Renal pelvis (tissue), 12 donors: ENCODE measurements at places on chromosomes 2 and 18.
A peak's percentile ranks its signal among the peaks of the same experiment; 100 is the strongest.

- no peak for DNase-seq
Measured at GRCh38 chr2:149472413-149472812, 115.2 kb downstream of the MMADHC start.

DNA sequence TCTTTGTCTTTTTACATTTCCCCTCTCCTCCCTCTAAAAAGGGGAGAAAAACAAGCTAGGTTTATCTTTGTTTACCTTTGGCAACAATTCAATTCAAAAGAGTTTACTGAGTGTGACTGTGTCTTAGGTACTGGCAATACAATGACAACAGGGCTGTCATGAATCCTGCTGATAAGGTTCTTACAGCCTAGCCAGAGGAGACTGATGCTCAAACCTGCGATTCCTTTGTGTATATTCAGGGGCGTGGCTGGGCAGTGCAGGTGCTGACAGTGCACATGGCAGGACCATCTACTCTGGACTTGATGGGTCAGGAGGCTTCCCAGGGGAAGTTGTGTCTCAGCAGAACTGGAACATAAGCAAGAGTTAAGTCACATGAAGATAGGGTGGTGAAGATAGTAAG is 23.2 kb upstream of the TTN start:
- no peak for DNase-seq

DNA sequence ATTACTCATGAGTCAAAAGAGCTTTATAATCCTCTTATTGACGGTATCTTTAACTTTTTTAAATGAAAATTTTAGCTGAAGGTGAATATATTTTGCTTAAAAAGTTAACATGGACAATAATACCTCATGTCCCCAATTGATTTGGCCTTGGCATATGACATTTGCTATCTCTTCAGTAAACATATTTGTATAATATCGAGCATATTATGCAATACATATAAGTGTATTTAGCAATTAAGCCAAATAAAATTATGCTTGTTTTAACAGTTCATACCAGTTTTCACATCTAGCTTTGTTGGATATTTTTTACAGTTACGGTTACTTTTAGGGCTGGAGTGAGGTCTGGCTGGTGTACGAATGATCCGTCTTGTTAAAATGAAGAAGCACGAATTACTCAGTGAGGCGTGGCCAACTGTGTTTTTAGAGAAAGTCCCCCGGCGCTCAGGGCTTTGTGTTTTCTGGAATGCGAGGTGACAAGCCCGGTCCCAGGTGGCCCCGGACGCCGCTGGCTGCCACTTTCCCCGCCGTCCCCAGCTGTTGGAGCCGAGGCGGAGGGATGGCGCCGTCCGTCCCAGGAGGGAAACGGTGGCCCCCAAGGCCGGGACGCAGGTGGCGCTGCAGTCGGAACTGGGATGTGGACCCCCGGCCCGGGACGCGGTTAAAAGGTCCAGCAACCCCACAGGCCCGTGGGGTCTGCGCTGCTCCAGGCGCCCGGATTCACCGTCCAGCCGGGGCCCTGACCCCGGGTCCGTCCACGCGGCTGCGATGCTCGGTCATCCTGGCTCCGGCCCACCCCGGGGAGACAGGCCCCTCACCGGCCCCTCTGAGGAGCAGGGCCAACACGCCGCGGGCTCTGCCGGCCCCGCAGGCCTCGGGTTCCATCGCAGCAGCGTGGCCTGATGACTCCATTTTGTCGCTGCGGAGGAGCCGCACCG is 41.3 kb downstream of the TMEM18 start:
- no peak for DNase-seq

- DNase-seq: no peak
Measured at GRCh38 chr2:16900405-16901025, 234.9 kb upstream of the CYRIA start.

- no peak for DNase-seq
Measured at GRCh38 chr2:110657724-110658305, 20.0 kb downstream of the BUB1 start.

- no peak for DNase-seq
Measured at GRCh38 chr2:21947046-21947445, 823.3 kb downstream of the TDRD15 start.

DNA sequence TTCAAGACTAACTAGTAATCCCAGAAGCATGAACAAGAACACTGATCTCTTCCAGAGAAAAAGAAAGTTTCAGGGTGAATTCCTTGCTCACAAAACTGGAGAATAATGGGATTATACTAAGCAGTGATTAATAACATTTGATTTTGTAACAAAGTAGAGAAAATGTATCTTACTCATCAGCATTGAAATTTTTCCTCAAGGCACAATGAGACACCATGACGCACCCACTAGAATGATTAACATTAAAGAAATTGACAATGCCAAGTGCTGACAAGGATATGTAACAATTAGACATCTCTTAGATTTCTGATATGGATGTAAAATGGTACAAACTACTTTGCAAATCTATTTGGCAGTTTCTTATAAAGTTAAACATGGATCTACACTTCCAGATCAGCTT is 101.1 kb upstream of the EPHA4 start:
- no peak for DNase-seq

GRCh38 chr2:152743002-152743401 is 24.6 kb downstream of the ARL6IP6 start:
- DNase-seq: no peak

DNA sequence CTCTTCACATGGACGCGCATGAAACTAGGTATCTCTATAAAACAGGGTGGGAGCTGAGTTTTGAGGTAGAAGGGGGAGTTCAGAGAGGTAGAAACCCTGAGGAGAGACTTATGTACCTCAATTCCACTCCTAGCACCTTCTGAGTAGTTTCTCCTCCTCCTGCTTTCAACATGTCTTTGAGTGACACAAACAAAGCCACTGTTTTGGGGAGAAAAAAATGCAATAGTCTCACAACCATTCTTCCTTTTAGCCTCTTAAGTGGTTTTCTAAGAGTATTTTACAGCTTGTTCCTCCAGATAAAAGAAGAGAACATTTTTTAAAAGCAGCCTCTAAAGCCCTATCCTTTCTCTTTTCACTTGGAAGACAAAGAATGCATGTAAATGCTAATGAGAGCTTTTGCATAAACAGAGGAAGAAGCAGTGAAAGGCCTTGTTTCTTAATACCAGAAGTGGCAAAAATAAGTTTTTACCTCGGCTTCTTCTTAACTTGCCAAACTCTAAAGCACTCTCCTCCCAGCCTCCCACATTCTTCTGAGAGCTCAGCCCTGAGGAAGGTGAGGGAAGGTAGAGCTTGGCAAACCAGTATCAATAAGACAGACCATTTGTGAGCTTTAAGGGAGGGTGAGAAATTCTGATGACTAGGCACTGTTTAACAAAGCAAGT is 1304.4 kb upstream of the ACVR2A start:
- DNase-seq: no peak

GRCh38 chr18:30132959-30133358 is 909.6 kb downstream of the DSC3 start:
- no peak for DNase-seq

DNA sequence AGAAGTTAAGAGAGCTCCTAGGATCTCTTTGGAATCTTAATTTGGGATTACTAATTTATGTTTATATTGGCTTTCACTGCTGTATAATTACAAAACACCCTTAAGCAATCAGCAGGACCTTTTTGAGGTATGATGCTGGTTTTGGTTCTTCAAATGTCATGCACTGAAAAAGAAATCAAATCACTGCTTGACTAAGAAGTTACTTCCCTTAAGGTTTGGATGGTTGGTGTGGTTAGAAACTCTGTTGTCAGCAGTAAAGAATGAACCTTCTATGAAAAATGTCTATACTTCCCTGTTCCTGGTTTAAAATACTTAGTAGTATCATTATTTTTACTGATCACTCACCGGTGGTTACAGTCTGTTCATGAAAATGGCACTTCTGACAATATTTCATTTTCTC is 5.5 kb downstream of the COLEC12 start:
- DNase-seq: no peak

- no peak for DNase-seq
Measured at GRCh38 chr18:13254971-13255927, 36.7 kb downstream of the LDLRAD4 start.

DNA sequence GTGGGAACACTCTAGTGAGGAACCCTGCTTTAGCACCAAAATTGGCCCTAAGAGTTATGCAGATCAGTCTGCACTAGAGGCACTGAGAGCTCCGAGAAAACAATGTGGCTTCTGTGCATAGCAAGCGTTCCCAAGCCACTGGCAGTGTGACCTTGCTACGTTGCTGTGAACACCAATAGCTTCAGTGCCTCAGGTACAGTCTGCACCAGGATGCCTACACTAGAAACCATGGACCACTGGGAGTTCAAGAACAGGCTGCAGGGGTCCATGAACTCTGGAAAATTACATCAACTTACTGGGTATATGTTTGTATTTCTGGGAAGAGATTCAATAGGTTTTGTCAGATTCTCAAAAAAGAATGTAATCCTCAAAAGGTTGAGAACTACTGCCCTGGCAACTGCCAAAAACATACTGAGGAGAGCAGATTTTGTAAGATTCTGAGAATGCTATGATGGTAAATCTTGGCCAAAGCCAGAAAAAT is 18.3 kb upstream of the SP3 start:
- no peak for DNase-seq

DNA sequence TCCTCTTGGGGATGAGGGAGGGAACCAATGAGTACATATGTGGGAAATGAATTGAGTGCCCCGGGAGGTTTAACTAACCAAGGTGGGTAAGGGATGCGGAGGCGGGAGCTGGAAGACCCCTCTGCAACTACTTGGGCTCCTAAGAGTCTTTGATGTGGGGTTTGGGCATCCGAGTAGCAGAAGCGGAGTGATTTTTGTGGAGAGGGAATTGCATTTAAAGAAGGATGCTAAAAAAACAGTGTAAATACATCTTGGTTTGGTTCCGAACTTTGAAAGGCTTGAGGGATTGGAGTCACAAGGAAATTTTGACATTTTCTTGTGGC is 215.7 kb downstream of the MCFD2 start:
- DNase-seq: peak; percentile 29

DNA sequence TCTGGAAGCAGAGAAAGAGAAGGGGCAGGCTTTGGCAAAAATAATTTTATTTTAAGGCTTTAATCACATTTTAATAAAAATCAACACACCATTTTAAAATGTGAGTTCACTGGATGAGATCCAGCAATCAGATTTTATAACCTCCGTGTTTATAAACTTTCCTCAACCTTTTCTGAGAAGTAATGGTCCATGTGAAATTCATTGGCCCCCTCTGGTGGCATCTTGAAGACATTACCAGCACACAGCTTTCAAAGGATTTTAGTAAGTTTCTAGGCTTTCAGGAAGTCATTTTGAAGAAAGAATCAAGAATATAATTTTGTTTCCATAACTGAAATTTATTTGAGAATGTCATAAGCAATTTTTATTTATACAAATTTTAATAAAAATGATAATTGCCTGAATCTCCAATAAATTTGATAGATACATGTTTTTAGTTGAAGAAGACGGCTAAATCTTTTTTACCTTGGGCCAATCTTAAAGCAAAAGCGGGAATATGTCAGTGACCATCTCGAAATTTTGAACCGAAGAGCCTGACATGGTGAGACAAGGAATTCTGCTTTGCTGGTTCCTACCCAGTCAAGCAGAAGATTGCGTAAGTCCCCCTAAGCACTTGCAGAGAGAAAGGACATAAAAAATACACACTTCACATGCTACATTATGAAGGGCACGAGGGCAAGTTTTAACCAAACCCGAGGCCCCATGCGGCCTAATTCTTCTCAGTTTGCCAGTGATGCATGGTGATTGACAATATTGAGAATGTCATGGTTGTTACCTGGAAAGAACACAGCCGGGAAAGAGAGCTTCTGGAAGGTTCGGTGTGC is 128.4 kb upstream of the CBLN2 start:
- DNase-seq: peak; percentile 52

DNA sequence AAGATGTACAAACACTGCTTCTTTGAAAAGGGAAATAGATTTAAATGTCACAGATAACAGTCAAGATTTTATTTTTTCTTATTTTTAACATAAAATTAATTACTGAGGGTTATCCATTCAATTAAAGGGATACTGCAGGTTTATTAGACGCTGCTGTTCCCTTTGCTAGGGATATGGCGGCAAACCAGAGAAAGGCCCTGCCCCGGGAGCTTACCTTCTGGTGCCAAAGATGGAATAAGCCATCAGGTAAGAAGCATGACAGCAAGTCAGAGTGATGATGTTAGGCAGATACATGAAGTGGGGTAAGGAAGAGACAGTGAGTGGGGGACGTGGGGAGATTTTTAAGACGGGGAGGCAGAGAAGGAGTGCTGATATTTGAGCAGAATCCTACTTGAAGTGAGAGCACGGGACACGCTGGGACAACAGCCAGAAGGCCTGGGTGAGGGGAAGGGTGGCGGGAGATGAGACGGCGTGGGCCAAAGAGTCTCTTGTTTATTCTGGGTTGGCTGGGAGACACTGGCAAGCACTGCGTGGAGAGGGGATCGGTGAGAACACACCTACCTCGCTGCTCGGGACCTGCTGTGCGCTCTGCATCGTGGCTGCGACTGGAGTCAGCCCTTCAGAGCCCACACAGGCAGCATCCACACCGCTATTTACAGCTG is 250.5 kb upstream of the TMEM200C start:
- no peak for DNase-seq

- DNase-seq: no peak
Measured at GRCh38 chr2:217875556-217876252, 127.1 kb downstream of the TNS1 start.

- no peak for DNase-seq
Measured at GRCh38 chr2:64260817-64261216, 116.6 kb upstream of the PELI1 start.

DNA sequence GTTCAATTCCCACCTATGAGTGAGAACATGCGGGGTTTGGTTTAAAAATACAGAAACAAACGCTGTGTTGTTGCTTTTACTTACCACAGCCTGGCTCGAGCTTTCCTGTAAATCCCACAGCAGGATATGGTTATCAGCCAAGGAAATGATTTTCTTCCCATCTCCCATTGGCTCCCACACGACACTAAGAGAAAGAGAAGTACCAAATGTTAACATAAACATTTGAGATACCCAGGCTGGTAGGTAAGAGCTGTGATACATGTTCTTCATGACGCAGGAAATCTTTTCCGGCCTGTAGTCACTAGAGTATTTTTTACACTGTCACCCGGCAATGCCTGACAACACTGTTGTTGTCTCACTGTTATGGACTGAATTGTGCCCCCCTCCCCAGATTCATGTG is 163.6 kb downstream of the EIPR1 start:
- no peak for DNase-seq

GRCh38 chr2:168363347-168364092 is 92.6 kb upstream of the CERS6 start:
- no peak for DNase-seq

DNA sequence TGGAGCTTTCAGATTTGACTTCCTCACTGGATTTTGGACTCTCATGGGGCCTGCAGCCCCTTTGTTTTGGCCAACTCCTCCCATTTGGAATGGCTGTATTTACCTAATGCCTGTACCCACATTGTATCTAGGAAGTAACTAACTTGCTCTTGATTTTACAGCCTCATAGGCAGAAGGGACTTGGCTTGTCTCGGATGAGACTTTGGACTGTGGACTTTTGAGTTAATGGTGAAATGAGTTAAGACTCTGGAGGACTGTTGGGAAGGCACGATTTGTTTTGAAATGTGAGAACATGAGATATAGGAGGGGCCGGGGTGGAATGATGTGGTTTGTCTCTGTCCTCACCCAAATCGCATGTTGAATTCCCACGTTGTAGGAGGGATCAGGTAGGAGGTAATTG is 233.4 kb upstream of the GALNT5 start:
- DNase-seq: no peak
